OCI-LY7 (cell line): ENCODE measurements at places on chromosomes 1 and 21.
A peak's percentile ranks its signal among the peaks of the same experiment; 100 is the strongest.

DNA sequence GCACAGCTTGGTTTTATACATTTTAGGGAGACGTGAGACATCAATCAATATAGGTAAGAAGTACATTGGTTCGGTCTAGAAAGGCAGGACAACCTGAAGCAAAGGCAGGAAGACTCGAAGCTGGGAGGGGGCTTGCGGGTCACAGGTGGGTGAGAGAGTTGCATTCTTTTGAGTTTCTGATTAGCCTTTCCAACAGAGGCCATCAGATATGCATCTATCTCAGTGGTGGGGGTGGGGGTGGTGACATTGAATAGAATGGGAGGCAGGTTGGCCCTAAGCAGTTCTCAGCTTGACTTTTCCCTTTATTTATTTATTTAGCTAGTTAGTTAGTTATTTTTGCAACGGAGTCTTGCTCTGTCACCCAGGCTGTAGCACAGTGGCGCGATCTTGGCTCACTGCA lies 85.6 kb downstream of the WDR4 start:
- DNase-seq: no peak

DNA sequence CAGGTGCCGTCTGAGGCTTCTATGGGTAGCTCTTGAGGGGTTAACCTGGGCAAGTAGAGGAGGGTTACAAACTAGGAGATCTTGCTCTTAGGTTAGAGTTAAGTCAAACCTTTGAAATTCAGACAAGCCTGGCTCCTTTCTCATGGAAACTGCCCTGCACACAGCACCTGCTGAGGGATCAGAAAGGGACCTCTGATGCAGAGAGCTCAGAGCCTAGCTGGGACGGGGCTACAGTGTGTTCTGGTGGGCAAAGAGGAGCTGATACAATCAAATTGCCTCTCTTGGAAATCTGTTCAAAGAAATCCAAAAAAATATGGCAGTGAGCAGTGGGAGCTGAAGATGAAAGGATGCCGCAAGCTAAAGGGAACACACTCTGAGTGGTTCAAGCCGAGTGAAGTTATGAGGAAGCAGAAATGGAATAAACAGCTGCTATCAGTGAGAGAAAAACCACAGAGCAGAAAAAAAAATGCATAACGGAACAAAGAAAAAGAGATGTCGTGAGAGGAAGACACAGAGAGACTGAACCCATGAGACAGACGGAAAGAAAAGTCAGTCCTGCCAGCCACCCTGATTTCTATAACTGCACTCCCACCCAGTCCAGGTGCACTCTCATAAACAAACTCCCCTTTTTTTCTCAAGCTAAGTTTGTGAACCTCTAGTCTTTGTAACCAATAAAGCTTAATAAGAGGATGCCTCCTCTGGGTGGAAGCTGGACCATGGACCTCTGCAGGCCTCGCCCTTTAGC lies 26.6 kb downstream of the PAFAH2 start:
- DNase-seq: peak; percentile 69

DNA sequence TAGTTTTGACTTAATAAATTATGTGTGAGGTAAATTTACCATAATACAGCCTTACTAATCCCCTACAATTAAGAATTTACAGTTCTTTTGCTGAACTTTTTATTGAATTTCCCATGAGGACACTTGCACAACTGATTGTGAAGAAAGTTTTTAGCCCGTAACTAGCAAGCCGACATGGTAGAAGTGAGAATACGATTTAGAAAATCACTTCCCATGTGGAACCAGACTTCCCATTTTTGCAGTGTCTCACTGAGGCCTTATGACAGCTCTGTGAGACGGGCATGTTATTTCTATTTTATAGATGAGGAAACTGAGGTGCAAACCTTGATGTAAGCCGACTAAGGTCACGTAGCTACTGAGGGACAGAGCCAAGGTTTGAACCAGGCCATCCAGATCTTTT lies 32.5 kb upstream of the LMO4 start:
- DNase-seq: no peak

GRCh38 chr1:36866169-36866814 lies 168.0 kb downstream of the GRIK3 start:
- no peak for DNase-seq

DNA sequence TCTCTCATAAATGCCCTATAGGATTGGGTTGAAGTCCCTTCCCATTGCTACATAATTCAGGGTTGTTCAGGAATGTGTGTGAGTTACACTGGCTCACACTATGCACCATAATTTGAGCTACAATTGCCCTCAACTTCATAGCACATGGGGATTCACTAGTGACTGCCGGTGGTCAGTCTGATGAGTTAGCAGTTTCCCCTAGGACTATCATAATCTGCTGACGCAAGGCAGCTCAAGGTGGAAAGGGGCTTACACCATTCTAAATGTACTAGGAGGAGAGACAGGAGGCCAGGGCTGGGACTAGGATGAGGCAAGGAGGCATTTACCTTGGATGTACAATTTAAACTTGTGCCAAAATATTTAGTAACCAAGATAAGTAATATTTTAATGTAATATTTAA lies 224.7 kb downstream of the GRIK1 start:
- DNase-seq: no peak

DNA sequence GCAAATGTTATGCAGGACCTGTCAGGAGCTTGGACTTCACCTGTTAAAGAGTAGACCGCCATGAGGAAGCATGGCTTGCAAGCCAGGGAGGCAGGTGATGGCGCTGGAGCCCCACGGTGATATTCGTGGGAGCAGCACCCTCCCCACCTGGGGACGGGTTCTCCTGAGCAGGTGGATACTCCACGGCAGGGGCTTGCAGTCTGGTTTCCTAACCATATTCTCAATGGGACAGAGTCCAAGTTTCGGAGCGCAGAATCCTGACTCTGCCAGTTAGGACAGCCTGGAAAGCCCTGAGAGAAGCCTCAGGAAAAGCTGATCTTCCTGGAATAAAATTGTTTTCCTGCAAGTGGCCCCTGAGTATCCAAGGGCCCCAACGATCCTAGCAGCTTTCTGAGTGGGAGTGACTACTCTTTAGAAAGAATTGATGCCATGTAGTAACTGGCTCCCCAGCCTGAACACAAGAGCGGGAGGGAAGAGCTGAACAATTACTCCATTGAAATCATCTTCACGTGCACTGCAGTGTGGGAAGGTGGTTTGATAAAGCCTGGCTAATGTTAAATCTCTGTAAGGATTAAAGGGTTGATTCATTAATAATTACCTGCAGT lies 146.3 kb upstream of the RAB4A start:
- no peak for DNase-seq

DNA sequence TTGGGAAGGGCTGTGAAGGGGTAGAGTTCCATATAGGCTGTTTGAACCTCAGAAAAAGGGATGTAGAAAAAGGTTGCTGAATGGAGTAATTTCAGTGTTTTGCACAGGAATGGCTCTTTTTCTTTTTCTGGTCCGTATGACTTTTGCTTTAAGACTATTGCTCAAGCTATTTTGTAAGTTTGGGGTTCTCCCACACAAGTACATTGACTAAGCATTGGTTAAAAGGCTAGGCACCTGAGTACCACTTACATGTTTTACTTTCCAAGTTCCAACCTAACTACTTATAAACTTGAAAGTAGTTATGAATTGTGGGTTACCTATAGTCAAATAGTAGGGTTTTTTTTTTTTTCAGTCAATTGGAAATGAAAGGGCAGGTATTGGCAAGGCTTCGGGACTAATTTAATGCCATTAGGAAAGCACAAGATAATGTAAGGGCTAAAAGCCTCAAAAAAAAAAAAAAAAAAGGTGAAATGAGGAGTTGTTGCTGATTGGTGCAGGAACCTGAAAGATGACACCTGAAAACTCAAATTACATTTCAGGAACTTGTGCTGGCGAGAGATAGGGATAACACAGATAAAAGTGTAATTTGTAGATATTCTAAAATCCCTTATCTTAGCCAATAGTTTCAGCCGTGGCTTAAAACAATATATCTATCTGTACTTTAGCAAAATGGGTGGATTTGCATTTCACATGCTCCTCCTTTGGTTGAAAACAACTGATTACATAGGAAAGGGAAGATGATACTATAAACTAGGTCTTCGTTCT lies 209.5 kb downstream of the RPS6KC1 start:
- no peak for DNase-seq

GRCh38 chr21:44761747-44762208 lies 39.8 kb downstream of the UBE2G2 start:
- DNase-seq: no peak

- peak; percentile 68 for DNase-seq
Measured at GRCh38 chr1:28602536-28603439, 10.7 kb downstream of the RAB42 start.

- no peak for DNase-seq
Measured at GRCh38 chr1:65479554-65480204, 59.2 kb downstream of the LEPR start.

GRCh38 chr1:109395602-109396512 lies 1.9 kb downstream of the SORT1 start:
- DNase-seq: peak; percentile 41

DNA sequence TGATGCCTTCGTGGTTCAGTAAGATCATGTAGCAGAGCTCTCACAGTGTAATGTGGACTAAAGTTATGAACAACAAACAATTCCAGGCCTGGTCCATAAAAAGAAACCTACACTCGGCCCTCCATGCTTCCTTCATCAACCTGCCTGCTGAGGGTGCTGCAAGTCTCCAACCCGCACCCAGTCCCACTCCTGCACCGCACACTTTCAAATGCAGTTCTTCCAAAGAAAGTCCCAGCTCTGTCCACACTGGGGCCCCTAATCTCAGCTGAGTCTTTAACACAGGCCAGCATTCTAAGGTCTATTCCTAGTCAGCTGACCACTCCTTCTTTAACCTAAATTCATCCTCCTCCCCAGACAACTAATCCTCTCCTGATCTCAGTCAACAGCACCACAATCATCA lies 71.5 kb upstream of the NR5A2 start:
- no peak for DNase-seq

DNA sequence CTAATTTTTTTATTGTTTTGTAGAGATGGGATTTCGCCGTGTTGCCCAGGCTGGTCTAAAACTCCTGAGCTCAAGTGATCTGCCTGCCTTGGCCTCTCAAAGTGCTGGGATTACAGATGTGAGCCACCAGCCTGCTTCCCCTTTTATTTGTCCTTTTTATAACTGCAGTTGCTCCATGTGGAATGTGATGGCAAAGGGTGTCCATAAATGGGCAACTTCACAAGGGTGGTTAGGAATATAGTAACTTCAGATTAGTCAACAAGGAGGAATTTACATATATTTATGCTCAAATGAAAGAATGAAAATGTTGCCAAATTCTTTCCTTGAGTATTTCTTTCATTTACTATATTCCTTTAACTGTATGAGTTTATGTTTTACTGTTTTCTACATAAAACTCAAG lies 182.9 kb downstream of the BACH1 start:
- DNase-seq: no peak

GRCh38 chr1:209383422-209383821 lies 200.1 kb upstream of the CAMK1G start:
- DNase-seq: no peak

DNA sequence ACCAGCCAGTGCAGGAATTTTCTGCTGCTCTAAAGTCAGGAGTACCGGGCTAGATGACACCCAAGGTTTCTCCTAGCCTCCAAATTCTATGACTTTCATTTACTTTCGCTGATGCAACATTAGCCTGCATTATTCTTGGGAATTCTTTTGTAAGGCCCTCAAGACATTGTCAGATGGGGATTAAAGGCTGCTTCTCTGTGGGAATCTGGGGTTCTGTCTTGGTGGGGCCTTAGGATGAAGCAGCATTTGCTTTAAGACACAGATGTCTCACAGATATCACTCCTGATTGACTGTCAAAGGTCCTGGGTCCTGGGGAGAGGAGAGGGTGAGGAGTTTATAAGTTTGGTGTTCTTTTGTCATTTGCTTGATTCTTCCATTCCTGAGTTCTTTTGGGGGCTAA lies 11.6 kb downstream of the PKP1 start:
- no peak for DNase-seq

DNA sequence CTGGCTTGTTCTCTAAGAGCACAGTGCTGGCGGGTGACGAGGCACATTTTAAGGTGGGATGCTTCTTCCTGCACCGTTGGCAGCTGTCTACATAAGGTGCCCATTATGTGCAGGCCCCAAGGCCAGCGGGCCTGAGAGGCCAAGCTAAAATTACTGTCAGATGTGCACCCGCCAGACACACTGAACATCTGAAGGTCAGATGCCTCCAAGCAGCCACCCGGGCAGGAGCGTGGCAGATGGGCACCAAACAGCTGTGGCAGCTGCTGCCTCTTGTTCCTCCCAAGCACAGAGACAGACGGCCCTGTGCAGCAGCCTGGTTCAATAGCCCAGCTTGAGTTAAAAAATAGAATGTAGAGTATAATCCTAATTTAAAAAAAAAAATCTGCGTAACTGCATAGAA lies 211.9 kb upstream of the EDN2 start:
- no peak for DNase-seq

DNA sequence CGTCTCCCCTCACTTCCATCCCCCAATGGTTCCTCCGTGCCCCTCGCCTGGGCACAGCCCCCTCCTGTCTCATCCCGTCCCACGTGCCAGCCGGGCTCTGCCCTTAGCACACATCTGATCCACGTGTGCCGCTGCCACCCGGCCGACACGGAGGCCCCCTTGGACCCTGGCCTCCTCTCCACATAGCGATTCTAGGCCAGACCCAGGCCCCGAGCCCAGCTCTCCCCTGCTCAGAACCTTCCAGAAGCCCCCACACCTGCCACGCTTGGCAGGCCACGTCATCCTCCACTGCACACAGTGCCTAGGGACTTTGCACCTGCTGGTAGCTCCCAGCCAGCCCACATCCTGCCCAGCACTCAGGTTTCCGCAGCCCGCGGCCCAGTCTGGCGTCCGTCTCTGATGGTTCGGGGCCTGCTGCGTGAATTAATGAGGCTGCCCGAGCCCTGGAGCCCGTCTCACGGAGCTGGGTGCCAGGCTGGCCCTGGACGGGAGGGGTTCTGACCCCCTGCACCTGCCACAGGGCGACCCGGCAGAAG lies 20.1 kb downstream of the PLCH2 start:
- DNase-seq: peak; percentile 95

GRCh38 chr1:235158680-235159079 lies 2.4 kb downstream of the RBM34 start:
- DNase-seq: no peak

GRCh38 chr1:161781995-161782394 lies 15.9 kb downstream of the ATF6 start:
- no peak for DNase-seq

- DNase-seq: no peak
Measured at GRCh38 chr1:172386046-172386445, 34.4 kb upstream of the C1orf105 start.

DNA sequence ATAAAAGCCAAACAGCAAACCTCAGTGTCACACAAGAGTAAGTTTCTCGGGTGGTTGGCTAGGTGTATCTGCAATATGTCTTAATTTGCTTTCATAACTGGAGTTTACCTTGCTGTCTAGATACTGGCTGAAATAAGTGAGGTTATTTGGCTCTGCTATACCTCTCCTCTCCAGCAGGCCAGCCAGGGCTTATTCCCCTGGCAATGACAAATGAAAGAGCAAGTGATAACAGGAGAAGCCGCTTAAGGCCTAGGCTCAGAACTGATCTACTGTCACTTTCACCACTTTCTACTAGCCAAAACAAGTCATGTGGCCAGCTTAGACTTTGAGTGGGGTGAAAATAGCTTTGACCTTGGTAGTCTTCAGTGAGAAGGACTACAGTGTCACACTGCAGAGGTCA lies 4.8 kb upstream of the RPE65 start:
- DNase-seq: no peak
